ENCODE measurements at places on chromosomes 13 and 19. TPM values are rescaled to one million over a fixed set of nuclear protein-coding genes. Genes with fewer than 3 reads are reported as not detected.

C19orf18 gene
- not detected for total RNA-seq

CRB3 gene
- 0.34 TPM for total RNA-seq

ADGRE2 gene
- total RNA-seq, result not detected

CYP4F2 gene
- 1.8 TPM for total RNA-seq

CTXN1 gene
- 10.1 TPM for total RNA-seq

FFAR2 gene
- total RNA-seq, result not detected

HPN gene
- total RNA-seq, result not detected

CCDC9 gene
- total RNA-seq, result 2.1 TPM

PTPRS gene
- total RNA-seq, result 96.6 TPM

CPB2 gene
- total RNA-seq, result not detected

MBD3L2B gene
- total RNA-seq, result not detected

PBX4 gene
- 0.94 TPM for total RNA-seq

CLN5 gene
- 23.3 TPM for total RNA-seq
